ENCODE measurements at places on chromosomes 12 and 14.
A peak's percentile ranks its signal among the peaks of the same experiment; 100 is the strongest.

DNA sequence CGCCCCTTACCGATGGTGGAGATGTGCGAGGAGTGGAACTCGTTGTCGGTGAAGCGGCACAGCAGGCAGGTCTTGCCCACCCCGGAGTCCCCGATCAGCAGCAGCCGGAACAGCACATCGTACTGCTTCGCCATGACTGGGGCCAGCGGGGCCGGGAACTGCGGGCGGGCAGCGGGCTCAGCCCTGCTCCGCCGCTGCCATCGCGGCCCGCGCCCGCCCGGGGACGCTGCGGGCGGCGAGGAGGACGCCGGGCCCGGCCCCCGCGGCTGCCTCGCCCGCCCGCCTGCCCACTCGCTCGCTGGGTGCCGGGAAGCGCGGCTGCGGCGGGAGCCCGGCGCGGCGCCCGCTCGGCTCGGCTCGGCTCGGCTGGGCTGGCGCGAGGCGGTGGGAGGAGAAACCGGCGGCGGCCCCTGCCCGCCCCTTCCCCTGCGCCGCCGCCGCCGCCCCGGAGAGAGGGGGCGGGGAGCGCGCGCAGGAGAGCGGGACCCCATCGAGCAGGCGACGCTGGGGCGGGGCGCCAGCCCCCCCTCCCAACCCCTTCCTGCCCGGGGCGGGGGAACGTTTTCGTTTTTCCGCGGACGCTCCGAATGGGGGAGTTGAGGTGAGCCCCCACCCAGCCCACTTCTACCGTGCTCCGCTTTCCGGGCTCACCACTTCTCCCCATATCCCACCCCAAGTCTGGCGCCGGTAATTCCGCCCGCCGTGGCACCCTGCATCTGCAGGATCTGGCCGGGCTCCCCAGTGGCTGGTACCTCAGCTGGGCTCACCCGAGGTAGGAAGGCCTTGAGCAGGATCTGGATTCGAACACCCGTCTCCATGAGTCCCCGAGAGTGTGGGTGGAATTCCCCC lies at the start of gene RAB15:
Gene RAB15, minus strand, starts transcription at position 394 of the 849 bp plus-strand sequence. Its CDS starts 260 bp downstream, at position 134.
- DNase-seq = peak; percentile 51

GRCh38 chr12:20495997-20496396 lies 127.7 kb downstream of the PDE3A start:
- DNase-seq = no peak

GRCh38 chr12:133010657-133011297 lies 24.6 kb downstream of the ZNF26 start:
- no peak for DNase-seq

GRCh38 chr12:107404981-107405380 lies 280.6 kb upstream of the PWP1 start:
- peak; percentile 53 for DNase-seq

DNA sequence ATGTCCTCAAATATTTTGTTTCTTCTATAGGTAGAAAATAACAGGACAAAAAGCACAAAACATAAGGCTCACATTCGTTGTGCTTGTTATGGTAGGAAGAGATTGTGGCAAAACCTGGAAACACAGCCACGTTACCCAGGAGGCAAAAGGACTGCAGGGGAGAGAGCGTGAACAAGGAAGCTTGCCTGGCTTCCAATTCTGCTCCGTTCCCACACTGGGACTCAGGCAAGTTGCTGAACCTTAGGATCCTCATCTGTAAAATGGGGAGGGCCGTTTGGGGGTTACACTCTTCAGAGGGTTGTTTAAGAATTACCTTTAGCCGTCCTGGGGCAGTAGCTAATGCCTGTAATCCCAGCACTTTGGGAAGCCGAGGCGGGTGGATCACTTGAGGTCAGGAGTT lies 205.3 kb downstream of the SSPN start:
- no peak for DNase-seq

GRCh38 chr14:101501341-101501740 lies 60.0 kb upstream of the DIO3 start:
- no peak for DNase-seq

DNA sequence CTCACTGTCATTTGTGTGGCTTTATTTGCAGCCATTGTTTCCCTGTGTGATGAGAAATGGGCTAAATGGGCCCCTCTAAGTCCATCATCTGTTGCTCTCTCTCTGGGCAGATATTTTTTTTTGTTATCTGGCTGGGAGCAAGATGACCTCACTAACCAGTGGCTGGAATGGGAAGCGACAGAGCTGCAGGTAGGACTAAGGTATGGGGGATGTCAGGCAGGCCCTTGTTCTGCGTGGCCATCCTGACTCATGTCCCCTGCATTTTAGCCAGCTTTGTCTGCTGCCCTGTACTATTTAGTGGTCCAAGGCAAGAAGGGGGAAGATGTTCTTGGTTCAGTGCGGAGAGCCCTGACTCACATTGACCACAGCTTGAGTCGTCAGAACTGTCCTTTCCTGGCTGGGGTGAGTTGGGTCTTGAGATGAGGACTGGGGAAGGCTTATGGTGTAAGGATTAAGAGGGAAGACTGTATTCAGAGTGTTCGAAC lies 1.3 kb downstream of the MARS1 start:
- no peak for DNase-seq

- no peak for DNase-seq
Measured at GRCh38 chr14:68791902-68792677, 777 bp downstream of the ZFP36L1 start.

Data from NCI-H1105 (cell line).